Activated T-helper 9 cell treated with anti-CD3 and anti-CD28 coated beads, Interleukin-2, amount 50 U/mL, for 16 hours (primary cell): ENCODE measurements at places on chromosomes 3 and 15.

GRCh38 chr3:142897807-142898206 lies 8.9 kb upstream of the PCOLCE2 start:
- no peak for DNase-seq

DNA sequence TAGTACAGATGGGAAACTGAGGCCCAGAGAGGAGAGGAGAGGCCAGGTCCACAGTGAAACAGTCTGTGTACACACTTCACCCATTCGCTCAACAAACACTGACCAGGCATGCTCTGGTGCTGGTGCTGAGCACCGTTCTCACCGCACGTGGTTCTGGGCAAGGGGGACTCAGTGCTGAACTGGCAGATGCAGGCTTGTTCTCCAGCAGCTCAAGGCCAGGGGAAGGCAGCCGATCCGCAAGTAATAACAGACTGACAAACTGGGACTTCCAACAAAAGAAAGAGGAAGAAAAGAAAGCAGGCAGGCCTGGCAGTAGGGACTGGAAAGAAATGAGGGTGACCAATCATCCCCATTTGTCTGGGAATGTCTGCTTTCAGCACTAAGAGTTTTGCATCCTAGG lies 25.6 kb upstream of the LINGO1 start:
- no peak for DNase-seq

- DNase-seq: no peak
Measured at GRCh38 chr3:172257648-172258400, 190.4 kb downstream of the GHSR start.

GRCh38 chr3:150302246-150302645 lies 105.9 kb upstream of the TSC22D2 start:
- DNase-seq: no peak
